ENCODE measurements at places on chromosomes 11 and 22.

GRCh38 chr11:76659672-76660532, 10.6 kb downstream of the LRRC32 start:
- DNase-seq, result no peak

- no peak for DNase-seq
Observed at GRCh38 chr11:68641880-68642279, 42.5 kb upstream of the GAL start.

GRCh38 chr22:37179622-37180420, 8.2 kb downstream of the C1QTNF6 start:
- DNase-seq, result no peak

DNA sequence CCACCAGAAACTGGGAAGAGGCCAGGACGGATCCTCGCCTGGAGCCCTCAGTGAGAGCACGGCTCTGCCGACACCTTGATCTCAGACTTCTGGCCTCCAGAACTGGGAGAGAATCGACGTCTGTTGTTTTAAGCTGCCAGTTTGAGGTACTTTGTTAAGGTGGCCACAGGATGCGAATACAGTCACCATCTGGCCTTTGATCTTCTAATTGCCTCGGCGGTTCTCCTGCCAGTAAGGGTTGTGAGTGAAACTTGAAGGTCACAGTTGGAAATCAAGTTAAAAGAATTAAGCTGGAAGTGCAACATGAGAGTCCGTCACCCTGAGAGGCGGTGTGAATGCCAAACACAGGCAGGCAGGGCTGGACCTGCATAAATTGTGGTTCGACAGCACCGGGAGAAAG, 27.9 kb downstream of the PARVB start:
- no peak for DNase-seq

All from Caki2 (cell line).